Stimulated activated CD4-positive, alpha-beta T cell treated with anti-CD3 and anti-CD28 coated beads, Interleukin-1b, Interleukin-23, amount 100 ng/mL, for 48 hours (primary cell): ENCODE measurements at places on chromosomes 11 and 22.

- DNase-seq = no peak
Observed at GRCh38 chr11:64373598-64373974, 14.6 kb downstream of the RPS6KA4 start.

- no peak for DNase-seq
Observed at GRCh38 chr11:101096036-101096704, 33.4 kb downstream of the PGR start.

DNA sequence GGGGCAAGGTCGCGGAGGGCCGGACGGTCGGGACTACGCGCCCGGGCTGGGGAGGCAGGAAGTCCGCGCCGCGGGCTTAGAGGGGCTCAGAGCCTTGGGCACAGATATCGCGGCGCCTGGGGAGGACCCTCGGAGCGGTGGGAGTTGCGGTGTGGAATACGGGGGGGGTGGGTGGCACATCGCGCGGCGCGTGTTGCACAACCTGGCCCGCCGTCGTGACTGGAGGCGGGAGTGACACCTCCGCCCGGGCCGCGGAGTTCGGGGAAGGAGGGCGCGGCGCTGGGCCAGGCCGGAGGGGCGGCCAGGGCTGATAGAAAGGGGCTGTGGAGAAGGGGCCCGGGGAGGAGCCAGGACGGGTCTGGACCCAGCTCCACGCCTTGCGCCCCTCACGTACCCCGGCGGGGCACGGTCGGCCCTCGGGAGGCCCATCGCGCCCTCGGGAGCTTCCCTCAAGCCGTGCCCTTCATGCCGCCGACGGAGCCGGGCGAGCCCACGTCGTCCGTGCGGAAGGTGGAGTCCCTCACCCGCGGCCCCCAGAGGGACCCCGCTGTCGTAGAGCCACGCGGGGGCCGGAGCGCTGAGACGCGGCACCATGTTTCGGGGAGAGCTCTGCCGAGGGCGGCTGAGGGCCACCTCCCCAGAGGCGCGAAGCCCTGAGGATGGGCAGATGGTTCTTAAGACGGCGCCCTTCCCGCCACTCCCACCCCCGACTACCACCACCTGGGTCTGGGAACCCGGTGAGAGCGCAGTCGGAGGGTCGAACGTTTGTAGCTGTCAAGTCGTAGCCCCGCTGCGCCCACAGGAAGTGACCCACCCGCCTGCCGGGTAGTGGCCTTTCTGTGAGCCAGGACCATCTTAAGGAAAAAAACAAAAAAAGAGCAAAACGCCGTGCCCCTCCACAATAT is 729 bp downstream of the IL17RA start:
- peak; percentile 22 for DNase-seq

- DNase-seq = no peak
Observed at GRCh38 chr11:35683728-35684339, 21.3 kb downstream of the TRIM44 start.

- no peak for DNase-seq
Observed at GRCh38 chr11:79129702-79130101, 311.1 kb downstream of the TENM4 start.

- DNase-seq = no peak
Observed at GRCh38 chr22:45656577-45656976, 15.1 kb upstream of the ATXN10 start.

GRCh38 chr11:23509023-23509422 is 648.7 kb upstream of the CCDC179 start:
- DNase-seq = no peak

DNA sequence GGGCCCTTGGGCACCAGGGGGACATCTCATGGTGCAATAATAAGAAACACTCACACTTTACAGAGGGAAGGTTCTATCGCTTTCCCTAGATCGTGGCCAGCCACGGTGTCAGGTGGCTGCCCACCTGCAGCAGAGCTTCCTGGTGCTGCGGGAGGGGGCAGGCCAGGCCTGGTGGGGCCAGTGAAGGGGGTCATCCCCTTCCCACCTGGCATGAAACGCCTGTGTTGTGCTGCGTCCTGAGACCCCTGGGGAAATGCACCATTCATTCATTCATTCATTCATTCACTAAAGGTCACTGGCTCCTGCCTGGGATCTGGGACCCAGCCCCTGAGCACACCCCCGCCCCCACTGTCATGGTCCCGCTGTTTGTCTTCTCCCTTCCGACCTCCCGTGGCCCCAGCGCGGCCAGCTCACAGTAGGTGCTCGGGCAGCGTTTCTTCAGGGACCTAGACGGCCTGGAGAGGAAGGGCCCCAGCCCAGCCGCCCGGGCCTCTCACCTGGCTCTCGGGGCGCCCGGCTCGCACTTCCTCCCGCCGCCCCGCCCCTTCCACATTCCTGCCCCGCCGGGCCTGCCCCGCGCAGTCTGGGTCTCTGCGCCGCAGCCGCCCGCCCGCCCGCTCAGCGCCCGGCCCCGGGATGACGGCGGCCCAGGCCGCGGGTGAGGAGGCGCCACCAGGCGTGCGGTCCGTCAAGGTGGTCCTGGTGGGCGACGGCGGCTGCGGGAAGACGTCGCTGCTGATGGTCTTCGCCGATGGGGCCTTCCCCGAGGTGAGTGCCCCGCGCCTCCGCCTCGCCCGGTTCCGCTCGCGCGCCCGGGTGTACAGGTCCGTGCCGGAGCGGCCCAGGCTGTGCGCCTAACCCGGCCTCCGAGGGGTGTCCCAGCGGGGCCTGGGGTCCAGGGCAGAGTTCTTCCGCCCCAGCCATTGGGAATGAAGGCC is at the start of gene RHOD:
TSS of gene RHOD (plus strand) at position 581 of the 938 bp plus-strand sequence. CDS start at position 637, 56 bp downstream.
- DNase-seq = no peak

- DNase-seq = no peak
Observed at GRCh38 chr22:39349506-39349966, 255 bp upstream of the SYNGR1 start.
